ENCODE measurements at places on chromosomes 11 and 22.
A peak's percentile ranks its signal among the peaks of the same experiment; 100 is the strongest.

DNA sequence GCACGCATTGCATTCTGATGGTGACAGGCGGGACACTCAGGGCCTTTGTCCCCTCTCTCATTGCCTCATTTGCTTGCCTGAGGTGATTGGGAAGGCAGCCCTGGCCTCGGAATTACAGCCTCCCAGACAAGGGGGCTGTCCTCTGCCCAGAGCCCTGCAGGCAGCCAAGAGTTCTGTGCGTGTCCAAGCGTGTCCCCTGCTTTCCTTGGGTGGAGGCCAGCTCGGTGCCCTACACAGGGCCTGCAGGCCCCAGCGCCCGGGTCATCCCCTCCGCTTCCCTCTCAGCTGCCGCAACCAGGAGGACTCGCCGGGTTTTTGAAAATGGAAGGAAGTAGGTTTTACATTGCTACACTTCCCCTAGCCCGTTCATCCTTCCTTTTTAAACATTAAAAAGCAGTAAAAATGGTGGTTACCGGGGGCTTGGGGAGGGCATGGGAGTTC is 1.9 kb downstream of the GRAMD4 start:
- no peaks in the 10 kb centered on the region for H3K36me3 ChIP-seq
- no peak for DNase-seq
- no peak overlapping the region for H3K27ac ChIP-seq
- no peaks in the 10 kb centered on the region for H3K27me3 ChIP-seq

DNA sequence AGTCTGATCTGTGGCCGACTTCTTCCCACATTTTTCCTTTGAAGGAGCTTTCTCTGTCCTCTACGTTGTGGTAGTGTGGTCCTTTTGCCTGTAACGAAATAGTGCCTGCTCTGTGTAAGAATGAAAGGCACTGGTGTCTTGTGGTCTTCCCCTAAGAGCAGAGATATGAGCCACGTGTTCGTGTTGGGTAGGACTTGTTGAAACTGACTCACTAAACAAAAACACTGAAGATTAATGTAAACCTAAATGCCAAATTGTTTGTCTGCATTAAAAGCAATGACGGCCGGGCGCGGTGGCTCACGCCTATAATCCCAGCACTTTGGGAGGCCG is 10.1 kb upstream of the RPS3 start:
- no peak overlapping the region for H3K27ac ChIP-seq
- peaks cover 4% of the 10 kb centered on the region for H3K27me3 ChIP-seq
- peaks cover 38% of the 10 kb centered on the region for H3K4me1 ChIP-seq
- H3K4me3 ChIP-seq, result no peak overlapping the region

GRCh38 chr11:125402435-125402834 is 93.6 kb downstream of the FEZ1 start:
- H3K36me3 ChIP-seq, result no peaks in the 10 kb centered on the region
- no peak for DNase-seq
- no peak overlapping the region for H3K27ac ChIP-seq
- no peaks in the 10 kb centered on the region for H3K4me1 ChIP-seq

DNA sequence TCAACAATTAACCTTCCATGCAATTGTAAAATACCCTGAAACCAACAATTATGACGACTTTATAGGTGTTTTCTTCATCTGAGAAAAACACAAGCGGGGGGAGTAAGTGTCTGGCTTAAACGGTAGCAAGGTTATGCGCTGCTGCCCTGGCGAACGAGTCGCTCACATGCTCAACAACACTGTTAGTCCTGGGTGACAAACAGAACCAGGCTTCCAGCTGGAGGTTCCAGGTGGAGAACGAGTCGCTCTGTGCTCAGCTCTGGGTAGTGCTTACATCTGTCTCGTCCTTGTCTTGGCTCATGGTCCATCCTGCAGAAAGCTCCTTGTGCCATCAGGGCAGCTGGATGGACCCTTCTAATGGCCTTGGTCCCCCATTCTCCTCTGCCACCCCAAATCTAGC is 48.2 kb downstream of the PC start:
- H3K4me3 ChIP-seq, result no peak overlapping the region
- H3K36me3 ChIP-seq, result 0 out of 2 replicates have a peak, but pooled peaks cover 2% of the 10 kb centered on the region
- DNase-seq, result no peak

DNA sequence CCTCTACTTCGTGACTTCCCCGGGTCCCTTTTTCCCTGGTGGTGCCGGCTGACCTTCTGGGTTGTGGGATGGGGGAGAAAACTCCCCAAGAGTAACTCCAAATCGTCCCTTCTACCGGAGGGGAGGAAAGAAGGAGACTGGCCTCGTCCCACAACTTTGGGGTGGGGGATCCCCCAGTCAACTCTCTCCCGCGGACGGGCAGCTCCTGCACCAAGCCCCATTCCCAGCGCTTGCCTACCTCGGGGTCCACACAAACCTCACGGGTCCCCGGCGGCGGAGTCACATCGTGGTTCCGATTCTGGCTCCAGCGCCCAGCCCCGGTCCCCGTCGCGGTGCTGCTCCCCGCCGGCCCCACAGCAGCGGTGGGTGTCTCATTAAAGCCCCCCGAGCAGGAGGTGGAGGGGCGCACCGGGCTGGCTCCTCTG is 317 bp downstream of the BDNF start:
- H3K4me3 ChIP-seq, result peak overlapping the region; percentile 40
- no peak overlapping the region for H3K27ac ChIP-seq
- no peaks in the 10 kb centered on the region for H3K27me3 ChIP-seq

DNA sequence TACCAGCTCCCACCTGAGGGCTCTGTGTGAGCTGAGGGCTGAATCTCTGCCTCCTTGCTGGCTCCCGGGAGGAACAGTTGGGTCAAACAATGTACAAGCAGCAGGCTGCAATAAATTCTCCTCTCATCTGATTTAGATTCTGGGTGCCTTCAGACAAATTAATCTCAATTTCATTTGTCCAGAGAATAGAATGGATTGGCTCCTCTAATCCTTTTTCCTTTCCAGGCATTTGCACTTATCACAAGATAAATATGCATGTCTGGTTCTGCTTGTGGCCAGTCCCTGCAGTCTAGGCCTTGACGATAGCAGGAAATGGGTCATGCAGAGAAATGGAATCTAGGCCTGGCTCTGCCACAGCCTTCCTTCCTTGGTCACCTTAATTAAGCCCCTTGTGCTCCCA is 28.7 kb downstream of the UPB1 start:
- no peaks in the 10 kb centered on the region for H3K36me3 ChIP-seq
- no peak for DNase-seq
- H3K4me3 ChIP-seq, result no peak overlapping the region

- DNase-seq, result no peak
- H3K4me3 ChIP-seq, result no peak overlapping the region
- H3K27ac ChIP-seq, result no peak overlapping the region
- no peaks in the 10 kb centered on the region for H3K27me3 ChIP-seq
Observed at GRCh38 chr11:67272327-67273259, 6.3 kb downstream of the GRK2 start.

DNA sequence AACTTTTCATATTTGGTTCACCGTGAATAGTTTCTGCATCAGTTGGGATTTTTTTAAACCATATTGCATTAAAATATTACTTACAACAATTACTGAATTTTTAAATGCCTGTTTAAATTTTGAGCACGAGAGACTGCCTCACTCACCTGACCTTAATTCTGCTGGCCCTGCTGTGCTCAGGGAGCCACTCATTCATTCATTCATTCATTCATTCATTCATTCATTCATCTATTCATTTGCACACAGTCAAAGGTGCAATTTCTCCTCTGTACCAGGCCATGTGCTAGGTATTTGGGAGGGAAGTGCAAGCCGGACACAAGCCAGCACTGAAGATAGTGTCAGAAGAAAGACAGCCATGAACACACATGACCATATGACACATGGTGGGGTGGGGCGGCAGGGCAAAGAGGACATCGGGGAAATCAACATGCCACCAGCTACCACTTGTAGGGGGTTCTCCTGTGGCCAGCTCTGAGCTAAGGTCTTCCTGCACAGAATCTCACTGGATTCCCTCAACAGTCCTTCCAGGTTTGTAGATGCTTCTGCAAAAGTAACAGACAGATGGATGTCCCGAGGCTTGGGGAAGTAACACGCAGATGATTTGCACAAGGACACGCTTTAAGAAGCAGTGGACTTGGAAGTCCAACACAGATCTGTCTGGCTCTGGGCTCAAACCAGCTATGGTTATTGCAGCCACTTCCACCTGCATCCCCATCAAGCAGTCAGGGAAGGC is 568 bp upstream of the CSF2RB start:
- no peak for DNase-seq
- H3K36me3 ChIP-seq, result no peaks in the 10 kb centered on the region
- no peaks in the 10 kb centered on the region for H3K4me1 ChIP-seq

DNA sequence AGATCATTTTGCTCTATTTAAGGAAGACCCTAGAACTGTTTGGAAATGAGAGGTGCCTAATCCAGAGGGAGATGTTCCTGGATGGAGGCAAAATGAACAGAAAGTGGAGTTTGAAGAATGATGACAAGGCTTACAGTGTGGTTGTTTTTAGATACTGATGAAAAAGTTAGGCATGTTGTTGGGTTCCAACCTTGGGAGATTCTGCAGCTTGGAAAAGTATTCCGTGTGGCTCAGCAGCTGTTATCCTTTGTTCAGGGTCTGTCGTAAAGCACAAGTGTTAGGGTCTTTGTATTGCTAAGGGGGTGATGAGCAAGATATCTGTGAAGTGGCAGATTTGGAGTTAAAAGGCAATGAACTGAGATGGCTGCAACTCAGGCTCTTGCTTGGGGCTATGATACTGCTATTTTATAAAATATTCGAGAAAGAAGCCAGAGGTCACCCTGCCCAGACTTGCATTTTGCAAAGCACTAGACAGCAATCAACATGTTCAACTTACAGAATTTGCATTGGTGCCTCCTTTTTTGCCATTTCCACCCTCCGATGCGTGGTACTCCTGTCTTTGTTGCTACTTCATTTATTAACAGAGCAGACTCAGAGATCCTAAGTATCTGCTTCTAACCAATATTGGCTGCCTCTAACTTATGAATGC is 45.3 kb upstream of the POGLUT3 start:
- H3K27ac ChIP-seq, result no peak overlapping the region
- H3K27me3 ChIP-seq, result no peaks in the 10 kb centered on the region
- no peak overlapping the region for H3K4me3 ChIP-seq
- DNase-seq, result no peak

Measured in HepG2 (cell line).